Small intestine (tissue), 16 donors: ENCODE measurements at places on chromosomes 5 and 9.

- no peak for DNase-seq
These were observed 17.2 kb downstream of the TENT4A start for GRCh38 chr5:6730407-6730806.

GRCh38 chr5:13606051-13606450 lies 338.4 kb downstream of the DNAH5 start:
- peak; percentile 83 for DNase-seq

DNA sequence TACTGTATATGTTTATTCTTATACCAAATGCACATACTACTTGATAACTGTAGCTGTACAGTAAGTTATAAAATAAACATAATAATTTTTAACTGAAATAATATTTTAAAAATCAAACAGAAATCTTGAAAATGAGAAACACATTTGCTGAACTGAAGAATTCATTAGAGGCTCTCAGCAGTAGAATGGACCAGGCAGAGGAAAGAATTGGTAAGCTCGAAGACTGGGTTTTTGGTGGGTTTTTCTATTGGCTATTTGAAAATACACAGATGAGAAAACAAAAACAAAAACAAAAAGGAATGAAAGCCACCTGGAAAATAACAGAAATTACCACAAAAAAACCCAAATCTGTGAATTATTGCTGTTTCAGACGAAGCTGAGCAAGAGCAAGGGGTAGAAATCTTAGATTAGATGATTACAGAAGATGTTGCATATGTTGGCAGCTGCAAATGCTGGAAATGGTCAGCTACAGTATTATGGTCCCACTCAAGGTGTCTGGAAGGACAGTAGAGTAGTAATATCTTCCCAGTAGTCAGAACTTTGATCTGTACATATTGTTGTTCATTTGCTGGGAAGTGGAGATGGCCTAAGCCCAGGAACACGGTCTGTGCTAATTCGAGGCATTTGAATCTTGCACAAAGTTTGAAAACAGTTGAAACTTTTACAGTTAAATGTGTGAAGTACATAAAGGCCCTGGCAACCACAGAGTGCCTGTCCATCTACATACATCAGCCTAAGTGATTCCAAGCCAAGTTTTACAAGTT lies 233.4 kb downstream of the COMMD10 start:
- no peak for DNase-seq

DNA sequence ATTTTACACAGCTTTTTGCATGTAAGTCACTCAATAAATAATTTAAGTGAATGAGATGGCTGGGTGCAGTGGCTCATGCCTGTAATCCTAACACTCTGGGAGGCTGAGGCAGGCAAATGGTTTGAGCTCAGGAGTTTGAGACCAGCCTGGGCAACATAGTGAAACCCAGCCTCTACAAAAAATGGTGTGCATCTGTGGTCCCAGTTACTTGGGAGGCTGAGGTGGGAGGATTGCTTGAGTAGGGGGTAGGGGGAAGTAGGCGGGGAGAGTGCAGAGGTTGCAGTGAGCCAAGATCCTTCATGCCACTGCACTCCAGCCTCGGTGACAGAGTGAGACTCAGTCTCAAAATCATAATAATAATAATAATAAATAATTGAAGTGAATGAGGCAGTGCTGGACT lies 10.2 kb downstream of the KLF9 start:
- DNase-seq, result no peak

DNA sequence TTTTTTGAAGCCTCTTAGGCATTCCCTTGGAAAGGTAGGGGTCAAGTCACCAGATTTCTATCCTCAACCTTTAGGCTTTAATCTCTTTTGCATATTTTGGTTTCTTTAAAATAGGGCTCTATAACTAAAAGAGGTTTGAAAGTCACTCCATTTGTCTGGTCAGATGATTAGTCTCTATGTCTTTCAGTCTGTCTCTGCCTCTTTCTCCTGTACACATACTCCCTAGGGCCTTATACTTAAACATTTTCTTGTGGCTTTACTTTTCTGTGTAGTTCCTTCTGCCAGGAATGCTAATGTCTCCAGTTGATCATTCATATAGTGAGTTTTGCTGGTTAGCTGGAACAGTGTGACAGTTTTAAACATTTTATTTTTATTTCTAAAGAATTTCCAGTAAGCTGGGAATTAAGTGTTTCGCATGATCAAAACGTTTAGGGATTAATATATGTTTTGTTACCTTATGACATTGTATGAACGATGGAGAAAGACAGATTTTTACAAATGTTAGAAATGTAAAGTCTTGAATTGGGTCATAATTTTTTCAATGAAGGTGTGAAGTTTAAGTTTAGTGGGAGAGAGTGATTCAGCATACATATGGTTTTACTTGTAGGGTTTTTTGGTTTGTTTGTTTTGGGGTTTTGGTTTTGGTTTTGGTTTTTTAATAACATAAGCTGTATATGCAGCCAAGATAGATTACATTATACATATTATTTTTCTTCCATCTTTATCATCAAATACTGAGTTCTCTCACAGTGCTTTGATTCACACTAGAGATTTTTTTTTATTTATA lies 90.6 kb downstream of the ZCCHC7 start:
- DNase-seq, result no peak

- no peak for DNase-seq
These were observed 211.1 kb downstream of the TTLL11 start for GRCh38 chr9:121881920-121882500.

- DNase-seq, result no peak
These were observed 30.7 kb downstream of the SEMA4D start for GRCh38 chr9:89467278-89467625.

- no peak for DNase-seq
These were observed 220.0 kb upstream of the ADAMTSL1 start for GRCh38 chr9:18253950-18254349.

GRCh38 chr9:114643001-114643400 lies 14.6 kb downstream of the TEX53 start:
- DNase-seq, result no peak

- no peak for DNase-seq
These were observed 102.8 kb downstream of the MAPKAP1 start for GRCh38 chr9:125604196-125604595.

DNA sequence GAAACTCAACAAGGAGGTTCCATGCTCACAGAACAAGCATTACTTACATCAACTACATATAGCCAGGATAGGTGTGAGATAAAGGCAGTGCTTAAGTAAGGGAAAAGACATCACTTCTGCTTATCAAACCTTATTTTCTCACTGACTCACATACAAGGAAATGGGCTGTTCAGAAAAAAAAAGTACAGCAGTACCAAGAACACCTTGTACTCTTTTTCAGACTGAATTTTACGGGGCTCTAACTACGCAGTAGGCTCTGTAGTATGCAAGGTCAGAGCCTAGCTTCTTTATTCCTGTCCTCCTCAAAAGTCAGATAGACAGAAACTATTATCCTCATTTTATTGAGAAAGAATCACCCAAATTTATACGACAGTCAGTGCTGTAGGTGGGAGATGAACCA lies 5.8 kb downstream of the PSMB7 start:
- peak; percentile 65 for DNase-seq

DNA sequence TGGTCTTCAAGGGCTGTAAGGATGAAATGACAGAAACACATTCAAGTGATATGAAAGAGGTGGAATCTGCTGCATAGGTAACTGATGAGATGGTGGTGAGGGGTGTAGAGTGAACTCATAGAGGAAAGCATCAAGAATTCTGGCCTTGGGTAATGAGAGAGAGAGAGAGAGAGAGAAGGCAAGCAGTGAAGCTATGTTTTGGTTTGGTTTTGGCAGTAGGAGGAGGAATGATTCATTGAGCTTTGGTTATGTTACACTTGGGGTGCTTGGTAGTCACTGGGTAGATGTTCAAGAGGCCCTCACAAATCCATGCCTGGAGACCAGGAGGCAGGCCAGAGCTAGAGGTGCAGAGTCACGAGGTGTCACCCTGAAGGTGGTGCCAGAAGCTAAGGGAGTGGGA lies 89.5 kb downstream of the EGFLAM start:
- DNase-seq, result no peak

GRCh38 chr5:172683645-172684471 lies 42.8 kb downstream of the NEURL1B start:
- DNase-seq, result peak; percentile 75

DNA sequence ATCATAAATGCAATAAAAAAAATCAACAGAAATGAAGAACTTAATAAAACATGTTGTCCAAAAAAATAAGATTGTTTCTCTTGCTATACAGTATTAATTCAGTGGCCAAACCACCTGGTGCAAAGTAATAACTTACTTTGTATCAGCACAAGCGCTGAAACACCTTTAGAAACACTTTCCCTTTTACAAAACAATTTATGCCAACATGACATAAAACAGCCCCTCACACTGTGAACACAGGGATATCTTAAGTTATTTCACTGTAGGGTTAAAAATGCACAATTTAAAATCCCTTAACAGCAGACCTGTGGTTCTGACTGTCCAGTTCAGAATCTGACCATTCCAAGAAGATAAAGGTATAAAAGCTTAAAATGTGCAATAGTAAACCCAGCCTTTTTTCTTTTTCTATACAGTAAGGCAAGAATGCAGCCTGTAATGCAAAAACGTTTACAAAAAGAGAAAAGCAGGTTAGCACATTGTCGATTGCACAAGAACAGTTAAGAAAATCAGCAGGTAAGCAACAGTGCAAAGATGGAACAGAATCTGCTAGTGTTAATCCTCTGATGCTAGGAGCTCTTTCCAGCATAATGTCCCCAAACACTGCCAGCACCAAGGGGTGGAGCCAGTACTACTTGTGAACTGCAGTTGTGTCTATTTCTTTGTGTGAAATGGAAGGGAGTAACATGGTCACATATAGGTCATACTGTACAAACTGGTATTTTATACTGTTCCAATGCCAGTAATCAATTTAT lies 21.6 kb downstream of the RAB14 start:
- DNase-seq, result no peak
